ENCODE measurements at places on chromosomes 6 and 20.

GRCh38 chr6:127481111-127481510 lies 21.9 kb upstream of the KIAA0408 start:
- DNase-seq: no peak

- DNase-seq: no peak
These were observed 51.7 kb downstream of the TMEM170B start for GRCh38 chr6:11589261-11589660.

GRCh38 chr6:133046576-133046975 lies 194.6 kb upstream of the EYA4 start:
- DNase-seq: no peak

DNA sequence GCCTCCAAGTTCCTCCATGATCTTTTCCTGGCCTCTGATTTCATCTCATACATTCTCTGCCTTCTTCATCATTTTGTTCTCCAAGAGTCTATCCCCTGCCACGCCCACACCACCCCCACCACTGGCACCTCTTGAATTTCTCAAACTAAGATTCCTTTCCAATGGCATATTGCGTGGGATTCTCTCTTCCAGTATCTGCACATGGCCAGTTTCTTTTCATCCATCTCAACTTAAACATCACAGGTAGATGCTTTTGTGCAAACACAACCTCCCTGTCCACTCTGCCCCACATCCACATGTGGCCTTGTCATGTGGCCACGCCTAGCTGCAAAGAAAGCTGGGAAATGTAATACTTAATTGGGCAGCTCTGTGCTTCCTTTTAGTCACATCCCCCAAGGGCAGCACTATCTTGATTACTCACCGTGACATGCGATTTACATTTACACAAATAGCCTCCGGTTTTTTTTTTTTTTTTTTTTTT lies 33.4 kb upstream of the ZMYND8 start:
- DNase-seq: no peak
